IMR-90 (cell line): ENCODE measurements at places on chromosomes 13 and 19. TPM values are rescaled to one million over a fixed set of nuclear protein-coding genes. Genes with fewer than 3 reads are reported as not detected.

Gene CAPNS1
- total RNA-seq, result 436 and 504 TPM in 2 replicates

Gene ZNF681
- total RNA-seq, result 0.54 and 0.83 TPM in 2 replicates

Gene ZNF563
- total RNA-seq, result 2.0 and 3.1 TPM in 2 replicates

Gene ZNF599
- total RNA-seq, result 3.4 and 4.2 TPM in 2 replicates

Gene C1QTNF9
- total RNA-seq, result under 0.01 and 0.18 TPM in 2 replicates

Gene NDFIP2
- total RNA-seq, result 25.8 and 48.9 TPM in 2 replicates

Gene TPRX1
- not detected in 2 replicates for total RNA-seq

Gene ZNF616
- 13.3 and 13.6 TPM in 2 replicates for total RNA-seq

Gene ZNF331
- total RNA-seq, result 11.1 and 12.2 TPM in 2 replicates

Gene KLHL1
- total RNA-seq, result not detected in 2 replicates

Gene SERTAD1
- total RNA-seq, result 25.6 and 27.4 TPM in 2 replicates

Gene PGLYRP2
- not detected in 2 replicates for total RNA-seq

Gene S1PR5
- 0.36 and 0.56 TPM in 2 replicates for total RNA-seq

Gene SIGLEC10
- total RNA-seq, result not detected in 2 replicates

Gene OR1I1
- total RNA-seq, result not detected in 2 replicates

Gene POU2F2
- total RNA-seq, result 0.54 and 0.56 TPM in 2 replicates

Gene NANOS3
- not detected in 2 replicates for total RNA-seq

Gene TEX29
- not detected in 2 replicates for total RNA-seq

DNA sequence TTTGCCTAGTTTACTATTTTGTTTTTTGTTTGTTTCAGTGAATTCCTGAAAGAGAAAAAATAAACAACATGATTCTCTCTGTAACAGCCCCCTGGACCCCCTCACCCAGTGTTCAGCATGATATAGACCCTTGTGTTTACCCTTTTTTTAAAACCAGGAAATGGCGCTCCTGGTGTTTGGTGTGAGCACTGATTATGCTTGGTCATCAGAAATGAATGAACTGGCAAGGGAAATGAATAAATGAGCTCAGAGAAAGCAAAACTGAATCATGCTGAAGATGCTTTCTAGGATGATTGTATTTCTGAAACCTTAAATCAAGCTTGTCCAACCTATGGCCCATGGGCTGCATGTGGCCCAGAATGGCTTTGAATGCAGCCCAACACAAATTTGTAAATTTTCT is 22.1 kb downstream of the WASF3 start:
- no peak for DNase-seq

- DNase-seq, result no peak
Observed at GRCh38 chr13:36857253-36857652, 38.2 kb downstream of the RFXAP start.

- DNase-seq, result peak; percentile 62
Observed at GRCh38 chr13:80237646-80238045, 103.3 kb downstream of the SPRY2 start.

- DNase-seq, result no peak
Observed at GRCh38 chr13:44899967-44900366, 89.3 kb downstream of the NUFIP1 start.

GRCh38 chr19:15396436-15396835 is 16.8 kb upstream of the AKAP8 start:
- no peak for DNase-seq

DNA sequence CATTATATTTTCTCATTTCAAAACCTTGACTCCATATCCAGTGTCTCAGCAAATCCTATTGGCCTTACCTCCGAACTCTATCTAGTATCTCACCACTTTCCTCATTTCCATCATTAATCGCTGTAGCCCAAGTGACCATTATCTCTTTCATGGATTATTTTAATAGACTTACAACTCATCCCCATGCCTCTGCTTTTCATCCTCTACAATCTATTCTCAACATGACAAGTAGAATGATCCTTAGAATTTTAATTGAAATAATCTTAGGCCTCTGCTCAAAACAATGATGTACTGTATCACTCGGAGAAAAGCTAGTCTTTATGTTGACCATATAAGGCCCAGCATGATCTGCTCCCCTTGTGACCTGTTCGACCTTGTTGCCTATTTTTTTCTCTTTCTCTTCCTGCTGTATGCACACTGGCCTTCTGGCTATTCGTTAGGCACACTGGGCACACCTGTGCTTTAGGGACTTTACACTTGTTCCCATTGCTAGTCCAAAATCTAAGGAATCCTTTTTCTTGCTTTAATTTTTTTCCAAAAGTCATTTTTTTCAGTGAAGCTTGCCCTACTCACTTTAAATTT is 21.4 kb downstream of the DNAJC15 start:
- no peak for DNase-seq

GRCh38 chr19:39927524-39928356 is 6.7 kb downstream of the FCGBP start:
- no peak for DNase-seq

DNA sequence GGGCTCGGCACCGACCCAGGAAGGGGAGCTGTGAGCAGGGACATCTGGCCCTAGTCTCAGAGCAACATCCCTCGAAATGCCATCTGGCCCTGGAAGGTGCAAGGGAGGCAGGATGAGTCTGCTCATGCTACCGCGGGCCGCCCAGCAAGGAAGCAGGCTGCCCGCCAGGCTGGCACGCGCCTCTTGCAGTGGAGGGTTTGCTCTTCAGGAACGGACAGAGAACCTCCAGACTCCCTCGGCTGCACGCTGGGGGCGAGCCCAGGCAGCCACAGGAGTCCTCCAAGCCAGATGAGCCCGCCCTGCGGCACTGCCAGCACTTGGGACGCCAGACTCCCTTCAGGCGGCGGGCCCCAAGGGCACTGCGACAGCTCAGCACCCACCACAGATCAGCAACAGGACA is 10.1 kb upstream of the ATP8B3 start:
- no peak for DNase-seq

- DNase-seq, result no peak
Observed at GRCh38 chr19:290372-291005, 714 bp downstream of the PLPP2 start.

DNA sequence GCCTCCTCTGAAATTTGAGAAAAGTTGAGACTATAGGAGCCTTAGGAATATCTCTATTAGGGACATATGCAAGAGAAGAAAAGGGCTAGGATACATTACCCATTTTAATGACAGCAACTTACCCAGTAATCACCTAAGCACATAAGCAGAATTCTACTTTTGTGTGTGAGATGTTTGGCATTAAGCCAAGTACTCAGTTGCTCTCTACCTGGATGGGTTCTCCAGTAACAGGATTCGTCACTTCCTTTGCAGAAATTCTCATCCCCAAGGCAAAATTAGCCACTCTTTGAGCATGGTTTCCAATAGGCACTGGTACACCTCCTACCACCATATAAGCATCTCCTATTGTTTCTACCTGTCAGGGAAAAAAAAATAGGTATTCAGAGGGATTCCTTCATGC is 95.1 kb downstream of the C13orf42 start:
- DNase-seq, result no peak

DNA sequence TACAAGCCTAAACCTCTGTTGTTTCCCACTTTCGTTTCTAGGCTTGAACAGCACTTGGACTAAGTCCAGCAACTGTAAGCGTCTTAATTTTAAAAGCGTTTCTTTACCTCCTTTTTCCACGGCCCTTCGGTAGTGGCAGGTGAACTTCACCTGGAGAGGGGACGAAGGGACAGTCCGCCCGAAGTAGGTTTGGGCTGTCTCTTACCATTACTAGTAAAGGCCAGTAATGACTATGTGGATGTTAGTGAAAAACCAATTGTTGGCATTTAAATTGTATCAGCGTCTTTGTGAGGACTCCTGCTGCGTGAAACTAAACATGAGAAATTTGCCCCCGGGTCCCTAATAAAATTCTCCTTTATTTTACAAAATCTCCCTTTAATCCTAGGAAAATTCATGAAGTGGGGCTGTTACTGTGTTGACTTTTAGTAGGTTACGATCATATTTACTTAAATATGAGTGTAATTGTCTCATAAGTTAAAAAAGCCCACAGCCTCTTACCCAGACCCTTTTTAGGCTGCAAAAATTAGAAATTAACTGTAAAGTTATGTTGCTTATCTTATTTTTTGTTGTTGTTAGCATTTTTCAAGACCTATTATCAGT is 983 bp downstream of the ITM2B start:
- peak; percentile 61 for DNase-seq

GRCh38 chr19:15433519-15434069 is 14.8 kb upstream of the AKAP8L start:
- DNase-seq, result no peak

DNA sequence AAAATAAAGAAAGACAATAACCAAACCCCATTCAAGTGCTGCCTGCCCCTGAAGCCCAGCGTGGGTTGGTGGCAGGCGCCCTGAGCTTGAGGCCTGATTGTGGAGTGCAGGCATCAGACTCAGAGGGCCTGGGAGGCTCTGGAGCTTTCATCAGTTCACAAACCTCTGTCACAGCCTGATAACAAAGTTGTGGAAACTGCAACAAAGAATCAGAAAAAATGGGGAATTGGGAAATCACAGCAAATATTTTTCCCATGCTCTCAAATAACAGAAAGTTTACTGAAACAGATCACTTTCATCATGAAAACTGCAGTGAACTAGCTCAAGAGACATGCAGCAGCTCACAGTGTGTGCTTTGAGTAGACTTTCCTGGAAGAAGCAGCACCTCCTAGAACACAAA is 793.6 kb downstream of the UQCRFS1 start:
- DNase-seq, result no peak

DNA sequence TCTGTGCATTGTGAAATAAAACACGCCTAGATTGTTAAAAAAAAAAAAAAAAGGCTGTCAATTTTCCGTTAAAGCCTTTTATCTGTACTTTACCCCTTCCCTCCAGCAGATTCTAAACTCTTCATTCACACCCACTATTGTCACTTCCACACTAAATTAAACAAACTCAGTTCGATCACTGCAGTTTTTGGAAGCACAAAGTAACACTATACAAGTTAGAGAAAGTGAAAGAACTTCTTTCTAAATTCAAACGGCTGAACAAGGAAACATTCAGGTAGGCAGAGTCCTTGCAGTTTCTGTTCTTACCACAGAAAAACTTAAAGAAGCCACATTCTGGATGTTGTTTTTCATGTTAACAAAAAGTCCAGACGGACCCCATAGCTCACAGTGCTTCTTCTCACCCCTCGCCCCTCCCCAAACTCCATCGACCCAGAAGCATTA is 27.5 kb upstream of the UBE2L5 start:
- peak; percentile 19 for DNase-seq

DNA sequence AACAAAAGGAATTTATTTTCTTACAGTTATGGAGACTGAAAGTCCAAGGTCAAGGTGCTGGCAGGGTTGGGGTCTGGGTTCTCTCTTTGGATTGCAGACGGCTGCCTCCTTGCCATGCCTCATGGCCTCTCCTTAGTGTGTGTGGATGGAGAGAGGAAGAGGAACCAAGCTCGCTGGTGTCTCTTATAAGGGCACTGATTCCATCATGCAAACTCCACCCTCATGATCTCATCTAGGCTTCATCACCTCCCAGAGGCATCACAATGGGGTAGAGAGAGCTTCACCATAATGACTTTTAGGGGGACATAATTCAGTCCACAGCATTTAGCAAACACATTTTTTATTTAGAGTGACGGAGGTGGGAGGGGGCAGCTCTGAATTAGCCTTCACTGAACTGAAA is 104.9 kb upstream of the ABCC4 start:
- no peak for DNase-seq

DNA sequence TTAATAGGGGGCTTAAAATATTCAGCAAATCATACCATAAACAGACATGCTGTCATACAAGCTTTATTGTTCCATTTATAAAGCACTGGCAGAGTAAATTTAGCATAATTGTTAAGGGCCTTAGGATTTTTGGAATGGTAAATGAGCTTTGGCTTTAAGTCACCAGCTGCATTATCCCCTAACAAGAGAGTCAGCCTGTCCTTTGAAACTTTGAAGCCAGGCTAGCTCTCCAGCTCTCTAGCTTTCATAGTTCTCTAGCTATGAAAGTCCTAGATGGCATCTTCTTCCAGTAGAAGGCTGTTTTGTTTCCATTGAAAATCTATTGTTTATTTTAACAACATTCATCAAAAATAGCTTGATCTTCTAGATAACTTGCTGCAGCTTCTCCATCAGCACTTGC is 420.8 kb upstream of the GPC6 start:
- no peak for DNase-seq

- DNase-seq, result peak; percentile 40
Observed at GRCh38 chr13:84479656-84480055, 597.4 kb upstream of the SLITRK1 start.

GRCh38 chr13:74067818-74068217 is 66.4 kb downstream of the KLF12 start:
- peak; percentile 52 for DNase-seq

- no peak for DNase-seq
Observed at GRCh38 chr13:110578363-110578762, 16.8 kb upstream of the RAB20 start.

DNA sequence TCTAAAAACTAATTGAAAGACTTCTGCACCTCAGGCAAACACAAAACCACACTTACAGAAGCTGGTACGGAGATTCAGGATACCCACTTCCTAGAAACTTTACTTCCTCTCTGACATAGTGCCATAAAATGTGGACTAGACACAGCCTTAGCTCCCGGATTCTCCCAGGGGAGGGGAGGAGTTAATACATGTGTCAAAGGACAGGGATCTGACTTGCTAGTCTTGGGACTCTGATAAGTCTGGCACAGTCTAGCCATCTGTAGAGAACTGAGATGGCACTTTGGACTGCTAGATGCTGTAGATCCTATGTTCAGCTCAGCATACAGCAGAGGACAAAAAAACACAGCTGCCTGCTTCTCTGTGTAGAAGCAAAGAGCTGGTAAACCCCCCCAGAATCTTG is 769.8 kb upstream of the MIR17HG start:
- no peak for DNase-seq

DNA sequence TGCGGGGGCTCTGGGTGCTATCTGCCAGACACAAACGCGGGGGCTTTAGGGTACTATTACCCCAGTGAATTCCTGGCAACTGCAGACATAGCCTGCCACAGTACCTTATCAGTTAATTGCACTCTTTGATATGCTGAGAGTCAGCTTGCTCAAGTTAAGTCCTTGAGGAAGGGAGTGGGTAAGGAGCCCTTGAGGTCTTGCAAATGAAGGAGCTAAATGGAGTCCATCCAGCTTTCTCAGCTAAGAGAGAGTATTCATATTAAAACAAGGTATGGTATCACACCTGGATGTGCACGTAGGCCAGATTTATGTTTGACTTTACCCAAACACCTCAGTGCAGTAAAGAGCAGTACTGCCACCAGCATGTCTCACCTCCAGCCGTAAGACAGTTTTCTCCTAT is 11.5 kb upstream of the ZNF606 start:
- no peak for DNase-seq

GRCh38 chr13:49540552-49540951 is 44.8 kb downstream of the PHF11 start:
- DNase-seq, result peak; percentile 62

- DNase-seq, result peak; percentile 80
Observed at GRCh38 chr13:28655561-28655960, 3.4 kb upstream of the POMP start.

DNA sequence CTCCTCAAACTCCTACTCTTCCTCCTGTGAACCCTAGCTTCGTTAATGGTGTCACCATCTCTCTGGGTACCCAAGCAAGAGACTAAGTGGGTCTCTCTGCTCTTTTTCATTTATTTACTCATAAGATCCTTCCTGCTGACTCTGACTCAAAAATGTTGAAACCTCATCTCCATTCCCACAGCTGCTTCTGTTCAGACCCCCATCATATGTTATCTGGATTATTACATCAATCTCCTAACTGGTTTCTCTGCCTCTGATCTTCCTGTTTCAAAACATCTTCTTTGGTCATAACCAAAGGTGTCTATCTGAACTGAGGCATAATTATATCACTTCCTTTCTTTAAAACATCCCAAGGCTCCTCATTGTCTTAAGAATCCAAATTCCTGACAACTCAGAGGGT is 2.0 kb upstream of the MEDAG start:
- DNase-seq, result peak; percentile 52
